ENCODE measurements at places on chromosomes 1 and 21.

DNA sequence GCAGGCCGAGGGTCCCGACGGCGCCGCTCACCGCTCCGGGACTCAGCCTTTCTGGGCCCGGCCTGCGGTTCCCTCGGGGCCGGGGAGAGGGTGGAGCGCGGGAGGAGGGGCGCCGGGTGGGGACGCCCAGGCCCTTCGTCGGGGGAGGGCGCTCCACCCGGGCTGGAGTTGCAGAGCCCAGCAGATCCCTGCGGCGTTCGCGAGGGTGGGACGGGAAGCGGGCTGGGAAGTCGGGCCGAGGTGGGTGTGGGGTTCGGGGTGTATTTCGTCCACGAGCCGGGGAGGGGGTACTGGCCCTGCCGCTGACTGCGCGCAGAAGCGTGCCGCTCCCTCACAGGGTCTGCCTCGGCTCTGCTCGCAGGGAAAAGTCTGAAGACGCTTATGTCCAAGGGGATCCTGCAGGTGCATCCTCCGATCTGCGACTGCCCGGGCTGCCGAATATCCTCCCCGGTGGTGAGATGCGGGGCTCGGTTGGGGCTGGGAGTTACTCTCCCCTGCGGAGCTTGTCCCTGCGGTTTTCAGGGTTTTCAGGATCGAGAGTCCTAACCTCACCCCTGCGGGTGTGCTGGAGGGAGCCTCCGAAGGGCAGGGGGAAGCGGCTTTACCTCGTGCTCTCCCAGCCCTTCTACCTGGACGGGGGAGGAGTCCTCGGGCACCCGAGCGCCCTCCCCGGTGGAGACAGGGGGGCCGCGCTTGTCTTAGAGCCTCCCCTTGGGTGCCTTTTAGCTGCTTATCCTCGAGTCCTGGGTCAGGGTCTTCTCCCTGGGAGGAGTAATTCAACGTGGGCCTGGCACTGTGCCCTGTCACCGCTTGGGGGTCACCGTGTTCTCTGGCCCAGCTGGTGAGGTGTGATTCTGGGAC is 2.1 kb downstream of the SAMD11 start:
- DNase-seq = no peak

DNA sequence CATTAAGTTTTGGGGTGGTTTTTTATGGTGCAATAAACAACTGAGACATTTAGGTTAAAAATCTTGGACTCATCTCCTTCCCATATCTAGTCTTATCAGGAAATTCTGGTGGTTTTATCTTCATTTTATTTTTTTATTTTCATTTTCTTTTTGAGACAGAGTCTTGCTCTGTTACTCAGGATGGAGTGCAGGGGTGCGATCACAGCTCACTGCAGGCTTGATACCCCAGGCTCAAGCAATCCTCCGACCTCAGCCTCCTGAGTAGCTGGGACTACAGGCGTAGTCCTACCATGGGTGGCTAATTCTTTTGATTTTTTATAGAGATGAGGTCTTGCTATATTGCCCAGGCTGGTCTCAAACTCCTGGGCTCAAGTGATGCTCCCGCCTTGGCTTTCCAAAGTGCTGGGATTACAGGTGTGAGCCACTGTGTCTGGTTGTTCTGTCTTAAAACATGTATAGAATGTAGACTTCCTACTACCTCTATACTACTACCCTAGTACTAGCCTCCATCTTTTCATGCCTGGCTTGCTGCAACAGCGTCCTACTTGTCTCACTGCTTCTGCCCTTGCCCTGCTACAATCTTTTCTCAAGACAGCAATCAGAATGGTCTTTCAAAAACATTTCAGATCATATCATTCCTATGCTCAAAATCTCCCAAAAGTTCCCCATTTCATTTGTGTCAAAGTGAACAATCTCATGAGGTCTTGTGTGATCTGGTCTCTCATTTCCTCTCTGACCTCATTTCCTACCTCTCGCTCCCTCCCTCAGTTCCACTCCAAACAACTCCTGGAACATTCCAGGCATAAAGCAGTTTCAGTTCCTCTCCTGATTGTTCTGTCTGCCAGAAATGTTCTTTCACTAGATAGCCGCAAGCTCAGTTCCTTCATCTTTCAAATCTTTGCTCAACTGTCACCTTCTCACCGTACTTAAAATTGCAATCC is 5.9 kb upstream of the FCGR2A start:
- DNase-seq = no peak

DNA sequence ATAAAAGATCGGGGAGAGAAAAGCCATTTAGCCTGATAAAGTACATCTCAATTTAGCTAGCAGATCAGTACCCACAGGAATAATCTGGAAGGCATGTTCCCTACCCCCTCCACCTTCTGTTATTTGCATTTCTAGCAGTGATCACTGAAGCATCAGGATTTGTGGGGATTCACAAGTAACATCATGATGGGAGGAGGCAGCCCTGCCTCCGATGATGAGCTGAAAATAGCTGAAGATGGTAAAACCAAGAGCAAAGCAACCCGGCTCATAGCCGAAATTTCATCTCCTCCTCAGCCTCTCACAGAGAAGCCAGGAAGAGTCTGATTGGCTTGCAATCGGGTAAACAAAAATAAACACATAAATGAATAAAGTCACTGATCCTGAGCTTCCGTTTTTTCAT is 2.4 kb downstream of the CCSAP start:
- DNase-seq = no peak

GRCh38 chr21:44529011-44529421 is 11.0 kb downstream of the KRTAP10-1 start:
- peak; percentile 48 for DNase-seq

DNA sequence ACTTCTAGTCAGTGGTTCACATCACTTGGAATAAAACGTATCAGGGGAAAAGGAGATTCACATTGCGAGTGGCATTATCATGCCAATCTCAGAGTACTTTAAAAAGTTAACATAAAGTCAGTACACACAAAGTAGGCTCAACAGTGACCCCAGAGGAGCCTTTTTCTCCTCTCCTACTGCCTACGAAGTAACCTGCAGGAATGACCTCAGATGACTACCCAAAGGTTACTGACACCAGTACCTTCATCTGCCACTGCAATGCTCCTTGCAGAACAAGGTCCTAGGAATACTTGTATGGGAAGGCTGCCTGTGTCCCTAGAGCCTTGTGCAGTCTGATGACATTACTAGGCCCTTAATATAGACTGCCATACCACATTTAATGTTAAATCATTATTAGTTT is 389.8 kb upstream of the LYPLAL1 start:
- no peak for DNase-seq

- DNase-seq = no peak
Observed at GRCh38 chr1:44714532-44714931, 16.4 kb downstream of the RNU5D-1 start.

DNA sequence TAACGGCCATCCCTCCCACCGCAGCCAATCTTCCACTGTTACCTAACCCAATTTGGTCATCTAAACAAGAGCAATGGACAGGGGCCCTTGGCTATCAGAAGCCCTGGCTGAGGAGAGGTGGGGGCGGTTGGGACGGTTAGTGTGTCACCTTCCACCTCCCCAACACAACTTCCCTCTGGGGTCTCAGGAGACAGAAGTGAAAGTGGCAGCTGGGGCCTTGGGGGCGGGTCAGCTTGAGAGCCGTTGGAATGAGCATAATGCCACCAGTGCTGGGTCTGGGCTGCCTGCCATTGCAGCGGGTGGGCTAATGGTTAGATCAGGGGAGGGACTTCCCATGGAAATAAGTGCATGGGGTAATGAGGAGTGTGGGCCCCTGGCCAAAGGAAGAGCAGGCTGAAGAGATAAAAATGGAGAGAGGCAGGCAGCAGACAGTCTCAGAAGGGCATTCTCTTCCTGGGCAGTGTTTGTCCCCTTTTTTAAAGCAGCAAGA is 7.9 kb downstream of the MEF2D start:
- DNase-seq = no peak

DNA sequence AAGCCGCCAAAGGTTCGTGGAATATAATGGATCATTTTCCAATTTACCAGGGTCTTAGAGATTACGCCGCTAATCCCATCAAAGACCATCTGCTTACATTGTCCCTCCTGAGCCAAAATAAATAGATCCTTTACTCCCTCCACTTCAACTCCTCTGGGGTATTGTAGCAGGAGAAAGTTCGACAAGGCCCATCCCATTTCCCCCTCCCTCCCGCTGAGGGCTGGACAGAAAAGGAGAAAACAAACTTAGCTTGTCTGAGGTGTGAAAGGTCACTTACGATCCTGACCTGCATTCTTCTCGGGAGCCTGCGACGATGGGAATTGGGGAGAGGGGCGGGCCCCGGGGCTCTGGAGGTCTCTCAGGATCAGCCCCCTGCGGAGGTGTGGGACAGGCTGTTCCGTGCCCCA is 60.8 kb downstream of the MEF2D start:
- no peak for DNase-seq

Data from activated naive CD4-positive, alpha-beta T cell treated with anti-CD3 and anti-CD28 coated beads, Interleukin-2, amount 50 U/mL, for 72 hours (primary cell).